ENCODE measurements at places on chromosomes 16 and 17. TPM values are rescaled to one million over a fixed set of nuclear protein-coding genes. Genes with fewer than 3 reads are reported as not detected.

WDR81 gene
- 32.1 TPM for total RNA-seq

TXNDC11 gene
- total RNA-seq: 47.2 TPM

SSTR5 gene
- not detected for total RNA-seq

RNF151 gene
- total RNA-seq: not detected

EME1 gene
- 40.8 TPM for total RNA-seq

KRT33A gene
- total RNA-seq: not detected

PERCC1 gene
- total RNA-seq: not detected

SYNGR3 gene
- total RNA-seq: 6.4 TPM

TRIM65 gene
- total RNA-seq: 33.6 TPM

VWA3A gene
- 0.29 TPM for total RNA-seq

TNFRSF13B gene
- not detected for total RNA-seq

KRT28 gene
- total RNA-seq: not detected

SMTNL2 gene
- total RNA-seq: not detected

CD300A gene
- total RNA-seq: 2.0 TPM

MGAT5B gene
- total RNA-seq: 0.18 TPM

ACE gene
- total RNA-seq: 2.2 TPM

SPOP gene
- 51.5 TPM for total RNA-seq

CCL8 gene
- total RNA-seq: not detected

GAS7 gene
- total RNA-seq: 0.53 TPM

PRKCB gene
- total RNA-seq: 98.5 TPM

TNFRSF17 gene
- total RNA-seq: not detected

CACNB1 gene
- total RNA-seq: 21.0 TPM

SDK2 gene
- 3.7 TPM for total RNA-seq

CIAPIN1 gene
- 46.5 TPM for total RNA-seq

ZACN gene
- total RNA-seq: 0.26 TPM

ASPHD1 gene
- total RNA-seq: not detected

KRT35 gene
- not detected for total RNA-seq

LITAFD gene
- total RNA-seq: not detected

TLCD3B gene
- total RNA-seq: 1.6 TPM

CDH1 gene
- total RNA-seq: 0.09 TPM

NGFR gene
- 0.07 TPM for total RNA-seq

PITPNM3 gene
- total RNA-seq: 0.37 TPM

ATXN7L3 gene
- total RNA-seq: 122 TPM

ANKFY1 gene
- total RNA-seq: 63.8 TPM

SLC38A8 gene
- total RNA-seq: not detected

Data from activated CD8-positive, alpha-beta memory T cell treated with anti-CD3 and anti-CD28 coated beads, Interleukin-2, amount 10 ng/mL, durations not matched to agents 7 days and 5 days (primary cell).